Activated gamma-delta T cell treated with Interleukin-2 at 50 U/mL for 16 hours (primary cell): ENCODE measurements at places on chromosomes 16 and 17.
A peak's percentile ranks its signal among the peaks of the same experiment; 100 is the strongest.

- DNase-seq = no peak
Measured at GRCh38 chr17:4463818-4464476, 30.2 kb downstream of the SPNS3 start.

DNA sequence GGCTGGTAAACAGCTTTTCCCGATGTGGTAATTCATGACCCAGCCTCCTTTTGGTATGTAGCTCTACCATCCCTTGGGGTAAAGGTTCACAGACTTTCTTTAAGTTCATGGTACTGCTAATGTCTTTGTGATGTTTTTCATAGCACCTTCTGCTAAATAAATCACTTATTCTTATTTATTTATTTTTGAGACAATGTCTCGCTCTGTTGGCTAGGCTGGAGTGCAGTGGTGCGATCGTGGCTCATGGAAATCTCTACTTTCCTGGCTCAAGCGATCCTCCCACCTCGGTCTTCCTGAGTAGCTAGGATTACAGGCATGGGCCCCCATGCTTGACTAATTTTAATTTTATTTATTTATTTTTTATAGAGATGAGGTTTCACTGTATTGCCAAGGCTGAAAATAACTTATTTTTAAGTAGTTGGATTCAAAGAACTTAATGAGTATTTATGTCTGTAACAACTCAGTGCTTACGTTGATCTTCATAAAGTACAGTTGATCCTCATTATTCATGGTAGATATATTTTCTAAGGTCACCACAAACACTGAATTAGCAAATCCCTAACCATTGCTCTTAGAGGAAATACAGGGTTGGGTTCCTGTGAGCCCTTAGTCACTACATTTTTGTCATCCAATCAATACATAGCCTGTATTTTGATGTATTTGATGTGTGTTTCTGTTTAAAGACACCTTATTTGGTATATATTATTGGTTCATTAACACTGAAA is 97.1 kb downstream of the SHISA9 start:
- DNase-seq = no peak

DNA sequence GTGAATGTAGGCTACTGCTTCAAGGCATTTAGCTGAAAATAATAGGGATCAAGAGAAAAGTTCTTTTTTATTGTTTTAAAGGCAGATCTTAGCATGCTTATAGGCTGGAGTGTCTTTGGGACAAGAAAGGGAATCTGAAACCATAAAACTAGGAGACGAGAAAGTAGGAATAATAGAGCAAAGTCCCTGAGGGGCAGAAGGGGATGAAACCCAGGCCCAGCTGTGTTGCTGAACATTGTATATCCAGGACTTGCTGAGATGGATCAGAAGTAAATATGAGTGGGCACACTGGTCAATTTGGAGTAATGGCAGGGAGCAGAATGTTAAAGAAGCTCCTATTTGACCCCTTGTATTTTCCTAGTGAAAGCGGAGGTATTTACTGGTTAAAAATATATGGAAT is 9.3 kb downstream of the ZNF689 start:
- DNase-seq = no peak

- DNase-seq = no peak
Measured at GRCh38 chr16:79933603-79934002, 333.1 kb upstream of the MAF start.

DNA sequence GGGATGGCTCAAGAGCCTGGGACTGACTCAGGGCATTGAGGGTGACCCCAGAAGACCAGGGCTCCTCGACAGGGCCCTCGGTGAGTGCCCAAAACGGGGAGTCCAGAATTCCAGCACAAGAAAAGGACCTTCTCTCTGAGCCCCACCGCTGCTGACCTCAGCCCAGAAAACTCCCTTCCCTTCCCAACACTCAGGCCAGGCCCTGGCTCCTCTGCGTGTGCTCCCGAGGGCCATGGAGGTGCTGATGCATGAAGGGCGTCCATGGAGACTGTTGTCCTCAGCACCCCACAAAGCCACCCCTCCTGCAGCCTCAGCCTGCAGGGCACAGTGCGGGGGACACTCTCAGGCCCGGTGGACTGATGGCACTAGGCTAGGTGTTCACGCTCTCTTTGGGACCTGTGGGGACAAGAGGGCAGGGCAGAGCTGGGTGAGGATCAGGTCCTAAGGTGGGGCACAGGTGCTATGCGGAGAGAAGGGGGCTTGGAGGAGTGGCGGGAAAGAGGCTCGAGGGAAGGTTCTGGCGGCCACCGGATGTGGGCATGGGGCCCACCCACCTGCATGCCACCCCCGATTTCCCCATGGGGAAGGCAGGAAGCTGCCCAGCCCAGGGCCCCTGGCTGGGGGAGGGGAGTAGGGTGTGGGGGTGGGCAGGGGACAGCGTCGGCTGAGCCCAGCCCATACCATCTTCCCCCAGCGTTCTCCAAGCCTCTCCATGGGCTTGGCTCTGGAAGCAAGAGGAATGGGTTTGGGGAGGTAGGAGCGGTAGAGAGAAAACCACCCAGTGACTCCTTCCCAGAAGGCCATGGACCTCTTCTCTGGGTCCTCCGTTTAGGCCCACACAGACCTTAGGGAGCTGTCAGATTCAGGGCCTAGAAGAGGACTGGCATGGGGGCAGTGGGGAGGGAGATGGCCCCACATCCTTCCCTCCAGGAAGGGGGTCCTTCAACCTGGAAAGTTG is 4.5 kb upstream of the TSPOAP1 start:
- DNase-seq = peak; percentile 61

GRCh38 chr16:81711657-81712319 is 67.3 kb upstream of the PLCG2 start:
- no peak for DNase-seq

DNA sequence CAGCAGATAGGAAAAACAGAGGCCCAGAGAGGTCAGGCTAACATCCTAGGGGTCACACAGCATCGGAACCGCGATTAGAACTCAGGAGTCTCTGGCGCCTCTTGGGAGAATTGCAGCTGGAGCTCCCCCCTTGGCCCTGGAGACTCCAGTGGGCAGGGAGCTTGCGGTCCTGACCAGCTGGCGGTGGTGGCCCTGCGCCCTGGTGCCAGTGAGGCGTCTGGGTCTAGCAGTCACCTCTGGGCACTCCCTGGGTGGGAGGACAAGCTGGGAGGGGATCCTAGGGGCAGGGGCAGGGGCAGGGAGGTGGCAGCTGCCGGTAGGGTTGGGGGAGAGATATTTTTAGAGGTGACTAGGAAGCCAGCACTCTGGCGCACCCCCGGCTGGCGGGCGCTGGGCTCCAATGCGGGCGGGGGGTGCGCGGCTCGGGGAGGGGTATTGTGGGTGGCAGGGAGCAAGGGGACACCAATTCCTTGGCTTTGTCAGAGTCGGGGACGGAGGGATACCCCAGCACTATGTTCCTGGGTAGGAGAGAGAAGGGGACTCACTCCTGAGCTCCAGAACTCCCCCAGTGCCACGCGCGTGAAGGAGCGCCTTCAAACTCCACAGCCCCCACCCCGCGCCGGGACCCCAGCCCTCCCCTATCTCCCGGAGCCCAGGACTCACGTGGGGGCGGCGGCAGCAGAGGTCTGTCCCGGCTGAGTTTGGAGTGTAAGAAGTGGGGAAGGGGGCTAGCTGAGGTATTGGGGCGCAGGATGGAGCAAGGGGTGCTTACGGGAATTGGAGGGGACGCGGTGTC is 584 bp downstream of the PHOSPHO1 start:
- DNase-seq = no peak

- DNase-seq = no peak
Measured at GRCh38 chr16:72787130-72787513, 260.8 kb downstream of the ZFHX3 start.

DNA sequence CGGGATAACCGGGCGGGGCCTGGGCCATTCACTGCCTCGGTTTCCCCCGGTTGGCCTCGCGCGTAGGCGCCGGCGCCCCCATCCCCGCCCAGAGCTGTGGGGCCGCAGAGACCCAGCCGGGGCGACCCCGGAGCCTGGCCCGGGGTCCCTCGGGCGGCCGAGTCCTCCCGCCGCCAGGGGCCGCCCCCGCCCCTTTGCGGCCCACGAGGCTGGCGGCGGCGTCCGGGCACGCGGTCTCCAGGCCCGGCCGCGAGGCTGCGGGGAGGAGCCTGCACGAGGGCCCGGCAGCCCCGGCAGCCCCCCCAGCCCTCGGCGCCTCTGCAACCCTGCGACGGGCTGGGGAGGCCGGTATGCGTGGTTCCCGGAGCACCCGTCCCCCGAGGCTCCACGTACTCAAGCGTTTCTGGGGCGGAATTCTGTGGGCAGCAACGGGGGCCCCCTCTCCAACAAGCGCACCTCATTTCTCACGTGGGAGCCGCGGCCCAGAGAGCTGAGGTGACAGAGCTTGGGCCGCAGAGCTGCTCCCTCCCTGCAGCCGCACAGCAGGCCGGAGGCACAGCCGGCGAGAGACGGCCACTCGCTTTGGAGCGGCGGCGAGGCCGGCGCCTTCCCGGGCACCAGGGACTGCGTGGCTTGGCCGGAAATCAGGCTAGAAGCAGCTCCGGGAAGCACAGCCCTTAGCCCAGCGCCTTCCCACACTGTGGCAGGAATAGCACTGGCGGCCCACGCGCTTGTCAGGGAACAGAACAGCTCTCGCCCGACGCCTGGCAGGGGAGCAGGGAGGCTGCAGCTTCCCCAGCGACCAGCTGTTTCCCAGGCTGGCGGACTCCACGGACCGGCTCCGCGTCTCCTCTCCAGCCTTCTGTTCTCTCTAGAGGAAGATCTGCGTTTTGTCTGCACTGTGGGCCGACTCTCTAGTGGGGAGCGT is 867 bp upstream of the LIMD2 start:
- DNase-seq = peak; percentile 58

DNA sequence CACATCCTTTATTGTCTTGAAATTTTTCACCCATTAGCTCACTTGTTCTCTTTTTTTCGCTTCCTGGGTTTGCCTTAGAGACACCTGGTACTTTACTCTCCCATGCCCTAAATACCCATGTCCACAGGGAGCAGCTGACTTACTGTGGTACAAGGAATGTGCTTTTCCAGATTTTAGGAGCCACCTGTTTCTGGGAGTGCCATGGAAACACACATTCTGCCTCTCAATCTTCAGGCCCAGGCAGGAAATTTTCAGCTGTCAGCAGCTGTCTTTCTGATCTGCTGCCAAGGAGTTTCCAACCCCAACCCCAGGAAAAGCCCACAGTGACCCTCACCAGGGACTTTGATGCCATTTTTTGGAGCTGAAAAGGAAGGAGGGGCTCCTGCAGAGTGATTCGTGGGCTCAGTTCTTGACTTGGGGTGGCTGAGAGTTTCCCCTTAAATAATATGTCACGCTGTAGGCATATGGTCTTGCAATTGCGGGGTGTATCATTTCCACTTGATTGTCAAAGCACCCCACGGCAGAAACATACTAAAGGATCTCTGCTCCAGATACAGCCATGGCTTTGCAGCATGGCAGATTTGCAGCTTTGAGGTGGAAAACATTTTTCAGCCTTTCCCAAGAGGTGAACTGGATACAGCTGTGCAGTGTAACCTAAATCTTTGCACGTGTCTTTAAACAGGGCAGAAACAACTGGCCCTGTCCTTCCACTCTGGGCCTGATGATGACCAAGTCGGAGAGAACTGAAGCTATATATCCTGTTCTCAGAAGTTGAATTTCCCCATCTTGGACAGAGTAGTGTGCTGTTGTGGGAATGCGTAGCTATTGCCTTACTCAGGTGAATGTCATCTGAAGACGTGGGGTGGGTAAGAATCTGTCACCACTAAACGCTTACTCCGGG is 19.2 kb downstream of the RBFOX1 start:
- no peak for DNase-seq

DNA sequence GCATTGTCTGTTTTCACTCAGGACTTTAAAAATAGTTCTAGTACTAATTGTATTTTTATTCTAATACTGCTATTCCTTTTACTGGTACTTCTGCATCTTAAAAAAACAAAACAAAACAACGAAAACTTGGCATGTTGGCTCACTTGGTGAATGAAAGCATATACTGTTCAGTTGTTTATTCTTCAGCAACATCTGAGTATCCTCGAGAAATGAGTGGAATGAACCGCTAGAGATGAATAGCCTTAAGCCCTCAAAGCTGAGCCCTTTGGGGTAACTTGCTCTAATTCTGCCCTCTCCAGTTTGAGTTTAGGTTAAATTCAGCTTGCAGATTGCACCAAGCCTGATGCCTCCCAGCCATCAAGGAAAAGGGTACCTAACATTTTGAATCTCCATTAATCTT is 126.5 kb downstream of the WWOX start:
- no peak for DNase-seq

DNA sequence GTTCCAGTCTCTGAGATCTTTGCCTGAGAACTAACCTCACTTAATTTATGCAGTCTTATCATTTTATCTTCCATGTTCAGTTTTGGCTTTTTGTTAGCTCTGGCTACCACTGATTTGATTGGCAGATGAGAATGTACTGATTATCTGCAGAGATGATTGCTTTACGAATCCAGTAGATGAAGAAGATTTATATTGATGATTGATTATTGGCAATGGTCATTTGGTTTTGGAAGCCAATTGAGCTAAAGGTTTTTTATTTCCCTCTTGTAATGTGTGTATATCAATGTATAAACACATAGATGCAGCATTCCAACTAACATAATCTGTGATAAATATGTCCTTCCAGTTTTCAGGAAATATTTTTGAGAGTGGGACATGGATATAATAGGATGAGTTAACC is 763.6 kb downstream of the CDH11 start:
- no peak for DNase-seq

GRCh38 chr17:78771758-78772382 is 10.2 kb downstream of the CYTH1 start:
- DNase-seq = no peak

DNA sequence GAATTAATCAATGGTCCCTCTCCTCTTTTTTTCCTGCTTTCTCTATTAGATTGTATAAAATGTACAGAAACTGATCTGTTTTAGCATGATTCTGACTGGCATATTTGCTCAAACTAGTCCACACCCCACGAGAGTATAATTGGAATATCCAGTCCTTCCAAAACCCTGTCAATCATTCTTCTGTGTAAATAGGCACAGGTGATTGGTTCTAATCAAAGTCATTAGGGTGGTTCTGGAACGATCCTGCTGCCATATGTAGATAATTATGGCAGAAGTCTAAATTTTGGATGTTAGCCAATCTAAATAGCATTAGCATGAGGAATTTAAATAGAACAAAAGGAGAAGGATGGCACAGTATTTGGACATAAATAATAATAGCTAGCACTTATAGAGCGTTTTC is 165.7 kb downstream of the SHISA6 start:
- DNase-seq = no peak

DNA sequence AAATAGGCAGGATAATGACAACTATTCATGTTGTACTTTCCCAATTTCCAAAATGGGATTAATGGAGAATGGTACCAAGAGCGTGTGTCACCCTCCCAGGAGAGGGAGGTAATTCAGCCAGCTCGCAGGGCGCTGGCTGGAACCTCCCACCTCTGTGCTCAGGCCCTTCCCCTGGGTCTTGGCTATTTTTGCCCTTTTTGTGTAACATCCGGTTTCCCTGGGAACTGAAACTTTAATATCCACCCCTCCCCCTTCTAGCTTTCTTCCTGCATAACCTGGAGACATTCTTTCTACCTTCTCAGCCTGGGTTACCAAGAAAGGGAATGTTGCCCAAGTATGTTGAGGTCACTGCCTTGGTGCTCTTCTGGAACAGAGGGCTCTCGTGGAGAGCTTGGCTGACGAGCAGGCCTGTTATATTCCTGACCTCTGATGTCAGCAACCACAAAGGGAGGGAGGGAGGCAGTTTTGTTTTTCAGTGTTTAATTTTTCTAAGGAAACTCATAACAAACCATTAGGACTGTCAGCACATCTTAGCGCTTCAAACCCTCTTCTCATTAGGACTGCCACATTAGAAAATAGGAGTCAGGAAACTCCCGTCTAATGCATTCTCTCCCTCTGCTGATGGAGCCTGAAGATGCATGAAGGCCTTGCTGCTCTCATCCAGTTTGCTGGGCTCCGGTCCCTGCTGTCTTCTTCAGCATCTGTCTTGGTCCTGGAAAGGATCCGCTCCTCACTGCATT is 25.6 kb downstream of the ITGB3 start:
- DNase-seq = no peak

- no peak for DNase-seq
Measured at GRCh38 chr17:44087319-44087718, 16.8 kb downstream of the G6PC3 start.
